ENCODE measurements at places on chromosomes 2 and 18.

- peak; percentile 31 for DNase-seq
These were observed 886 bp downstream of the PRKCE start for GRCh38 chr2:45652090-45653031.

DNA sequence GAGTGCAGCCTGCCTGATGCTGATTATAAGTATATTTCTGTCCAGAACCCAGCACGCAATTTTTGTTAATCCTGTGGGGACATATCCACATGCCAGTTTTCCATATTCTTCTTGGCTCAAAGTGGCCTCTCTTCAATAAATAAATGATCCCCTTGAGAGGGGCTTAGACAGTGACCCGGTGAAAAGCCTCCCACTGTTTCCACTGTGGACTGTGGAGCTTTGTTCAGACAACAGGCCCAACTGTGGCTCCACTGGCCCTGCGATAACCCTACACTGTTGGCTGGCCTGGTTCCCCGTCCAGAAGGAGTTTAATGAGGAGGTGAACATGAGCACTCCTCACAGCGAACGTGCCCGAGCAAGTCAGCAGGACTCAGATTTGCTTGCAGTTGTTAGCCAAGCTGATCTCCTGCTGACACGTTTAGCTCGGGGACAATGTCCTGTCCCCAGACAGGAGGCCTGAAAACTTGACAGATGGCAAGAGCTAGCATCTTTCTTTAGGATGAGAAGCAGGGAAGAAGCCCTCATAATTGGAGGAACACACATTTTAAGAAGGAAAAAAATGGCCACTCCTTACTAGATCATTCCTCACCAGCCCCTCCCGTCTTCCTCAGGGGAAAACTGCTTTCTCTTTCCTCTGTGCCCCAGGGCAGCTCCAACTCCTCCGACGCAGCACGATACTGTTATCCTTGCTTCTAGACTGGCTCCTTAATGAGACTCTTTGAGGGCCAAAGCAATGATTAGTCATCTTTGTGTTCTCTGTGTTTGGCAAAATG, 20.0 kb upstream of the MTCL1 start:
- peak; percentile 15 for DNase-seq

- DNase-seq: no peak
These were observed 896 bp upstream of the SLC8A1 start for GRCh38 chr2:40452786-40453185.

- no peak for DNase-seq
These were observed 22.2 kb downstream of the ATAD2B start for GRCh38 chr2:23904692-23905091.

- DNase-seq: no peak
These were observed 7.6 kb upstream of the PRSS56 start for GRCh38 chr2:232512602-232513001.

GRCh38 chr2:170241756-170242155, 63.8 kb downstream of the MYO3B start:
- no peak for DNase-seq

- no peak for DNase-seq
These were observed 22.9 kb downstream of the POLR1A start for GRCh38 chr2:86082756-86083155.

- DNase-seq: no peak
These were observed 546.7 kb upstream of the ID2 start for GRCh38 chr2:8134985-8135682.

DNA sequence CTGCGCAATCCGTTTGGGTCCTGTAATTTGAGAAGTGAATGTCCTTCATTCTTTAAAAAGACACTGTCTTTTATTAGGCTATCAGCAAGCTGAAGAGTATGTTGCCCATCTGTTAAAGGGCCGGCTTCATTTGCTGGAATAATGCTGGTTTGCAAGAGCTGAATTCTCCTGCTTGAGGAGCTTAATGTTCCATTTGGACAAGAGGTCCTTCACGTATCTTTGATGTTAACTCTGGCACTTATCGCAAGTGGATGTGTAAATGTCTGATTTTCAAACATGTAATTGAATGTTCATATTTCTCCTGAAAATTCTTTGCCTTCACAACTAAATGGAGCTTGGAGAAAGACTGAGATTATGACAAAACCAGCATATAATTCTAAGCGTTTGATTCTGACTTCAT, 280.8 kb upstream of the NRP2 start:
- no peak for DNase-seq

DNA sequence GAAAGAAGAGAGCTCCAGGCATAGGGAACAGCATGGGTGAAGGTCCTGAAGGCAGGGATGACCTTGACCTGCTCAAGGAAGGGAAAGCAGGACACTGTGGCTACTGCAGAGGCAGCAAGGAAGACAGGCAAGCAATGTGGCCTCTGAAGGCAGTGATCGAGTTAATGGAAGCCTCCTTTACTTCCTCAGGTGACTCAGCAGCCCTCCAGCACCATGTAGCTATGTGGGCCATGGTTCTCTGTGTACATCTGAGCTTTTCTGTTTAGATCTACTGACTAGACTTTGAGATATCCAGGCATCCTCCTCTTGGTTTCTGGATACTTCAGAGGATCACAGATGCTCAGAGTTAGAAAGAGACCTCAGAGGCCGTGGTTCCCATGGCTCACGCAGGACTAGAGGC, 107.3 kb upstream of the PID1 start:
- DNase-seq: no peak

DNA sequence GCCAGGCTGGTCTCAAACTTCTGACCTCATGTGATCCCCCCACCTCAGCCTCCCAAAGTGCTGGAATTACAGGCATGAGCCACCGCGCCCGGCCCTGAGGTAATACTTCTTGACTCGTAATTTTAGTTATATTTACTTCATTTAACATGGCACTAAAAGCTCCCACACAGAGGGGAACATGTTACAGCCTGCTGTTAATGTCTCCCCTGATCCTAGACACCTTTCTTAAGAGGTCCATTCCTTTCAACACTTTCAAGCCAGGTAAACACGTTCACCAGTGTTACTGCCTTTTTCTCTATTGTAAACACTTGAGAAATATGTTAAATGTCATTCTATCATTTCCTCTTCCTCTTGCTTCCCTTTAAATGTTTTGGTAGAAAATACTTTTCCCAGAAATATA, 161.4 kb downstream of the METTL4 start:
- no peak for DNase-seq

DNA sequence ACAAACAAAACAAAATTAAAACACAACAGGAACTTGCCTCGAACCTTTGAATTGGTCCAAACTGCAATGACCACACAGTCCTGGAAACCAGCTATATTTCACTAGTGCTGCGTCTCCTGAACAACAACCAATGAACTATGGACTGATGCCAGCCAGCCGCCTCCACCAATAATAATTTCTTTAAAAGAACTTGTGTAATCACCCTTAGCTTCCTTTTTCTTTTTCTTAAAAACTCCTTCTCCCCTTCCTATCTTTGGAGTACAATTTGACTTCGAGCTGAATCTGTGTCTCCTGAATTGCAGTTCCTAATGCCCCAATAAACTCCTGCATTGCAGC, 1.6 kb upstream of the CXXC1 start:
- DNase-seq: no peak

DNA sequence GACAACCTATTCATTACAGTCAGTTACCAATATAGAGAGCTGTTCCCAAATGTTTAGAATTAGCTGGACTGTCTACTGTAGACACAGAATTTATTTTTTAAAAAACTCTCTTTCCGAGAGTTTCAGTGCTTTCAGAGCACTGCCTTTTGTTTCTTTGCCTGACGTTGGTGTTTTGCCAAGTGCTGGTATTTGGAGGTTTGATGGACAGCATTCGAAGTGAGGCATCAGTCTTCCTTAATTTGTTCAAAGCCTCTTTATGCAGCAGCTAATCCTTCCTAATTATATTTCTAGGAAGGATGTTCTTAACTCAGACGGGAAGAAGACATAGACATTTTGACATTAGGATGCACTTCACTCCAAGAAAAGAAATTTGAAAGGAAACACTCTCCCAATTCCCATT, 83.2 kb downstream of the LTBP1 start:
- no peak for DNase-seq

DNA sequence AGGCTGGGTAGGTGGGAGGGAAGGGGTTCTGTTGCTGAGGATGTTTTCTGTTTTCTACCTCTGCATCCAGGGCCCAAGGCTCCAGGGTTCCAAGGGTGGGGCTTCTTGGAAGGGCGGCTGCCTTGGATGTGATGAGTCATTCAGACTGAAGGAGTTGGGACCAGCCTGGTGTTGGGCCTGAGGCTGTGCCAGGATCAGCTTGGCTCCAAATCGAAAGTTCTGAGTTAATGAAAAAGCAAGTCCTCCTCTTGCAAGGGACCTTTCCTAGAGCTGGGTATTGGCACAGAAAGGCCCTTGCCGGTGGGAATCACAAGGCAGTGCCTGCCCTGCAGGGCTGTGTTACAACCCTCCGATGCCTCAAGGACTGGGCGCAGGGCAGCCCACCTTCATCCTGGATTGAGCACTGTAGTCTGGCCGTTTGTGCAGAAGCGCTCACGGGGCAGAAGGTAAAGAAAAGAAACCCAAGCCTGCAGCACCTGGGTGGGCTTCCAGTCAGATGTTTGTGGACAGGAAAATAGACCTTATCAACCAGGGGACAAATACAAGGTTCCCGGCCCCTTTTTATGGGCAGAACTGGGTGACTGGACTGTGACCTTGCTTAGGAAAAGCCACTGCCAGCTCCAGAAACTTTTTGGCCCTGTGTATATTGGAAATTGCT, 52.5 kb upstream of the MCFD2 start:
- no peak for DNase-seq

DNA sequence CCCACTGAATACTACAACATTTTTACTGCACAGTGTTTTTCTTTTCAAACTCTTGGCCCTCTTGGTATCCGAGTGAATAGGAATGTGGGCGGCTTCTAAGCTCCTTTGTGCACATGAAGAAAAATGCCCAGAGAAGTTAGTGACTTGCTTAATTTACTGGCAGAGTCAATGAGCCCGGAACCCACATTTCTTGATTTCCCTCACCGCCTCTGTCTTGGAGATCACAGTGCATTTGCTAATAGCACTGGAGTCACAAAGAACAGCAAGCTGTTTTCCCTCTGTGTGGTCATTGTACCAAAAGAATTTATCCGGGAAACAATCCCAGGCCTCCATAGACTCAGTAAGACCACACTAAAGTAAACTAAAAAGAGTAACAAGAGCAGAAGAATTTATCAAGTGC, 18.9 kb downstream of the STON1 start:
- DNase-seq: no peak

DNA sequence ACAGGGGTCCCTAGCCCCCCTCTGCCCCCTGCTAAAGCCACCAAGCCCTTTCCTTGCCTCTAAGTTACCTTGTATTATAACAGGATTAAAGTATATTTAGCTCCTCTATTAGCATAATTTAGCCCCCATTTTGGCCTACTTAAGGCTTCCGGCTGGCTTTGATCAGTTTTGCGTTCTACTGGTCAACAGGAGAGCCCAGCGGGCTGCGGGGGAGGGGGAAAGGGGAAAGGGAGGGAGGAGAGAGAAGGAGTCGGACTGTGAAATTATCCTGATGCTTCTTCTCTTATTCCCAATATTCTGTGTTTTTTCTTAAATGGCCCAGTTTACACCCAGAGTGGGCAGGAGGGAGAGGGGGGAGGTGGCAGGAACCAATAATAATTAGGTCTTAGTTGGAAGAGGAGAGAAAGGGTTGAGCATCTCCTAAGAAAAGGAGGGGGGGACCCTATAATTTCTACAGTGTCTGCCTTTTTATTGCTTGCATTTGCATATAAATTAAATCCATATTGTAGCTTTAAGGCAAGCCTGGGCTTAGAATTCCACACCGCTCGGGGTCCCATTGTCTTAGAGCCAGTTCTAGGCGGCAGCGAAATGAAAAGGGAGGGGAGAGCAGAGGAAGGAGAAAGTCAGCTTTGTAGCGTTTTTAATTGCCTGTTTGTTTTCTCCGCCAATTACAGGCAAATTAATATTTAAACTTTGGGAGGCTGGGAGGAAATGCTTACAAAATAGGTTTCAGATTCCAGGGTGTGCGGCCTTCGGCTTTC, 39.6 kb downstream of the EN1 start:
- no peak for DNase-seq

GRCh38 chr2:185044323-185044874, 446.1 kb downstream of the ZNF804A start:
- DNase-seq: no peak

DNA sequence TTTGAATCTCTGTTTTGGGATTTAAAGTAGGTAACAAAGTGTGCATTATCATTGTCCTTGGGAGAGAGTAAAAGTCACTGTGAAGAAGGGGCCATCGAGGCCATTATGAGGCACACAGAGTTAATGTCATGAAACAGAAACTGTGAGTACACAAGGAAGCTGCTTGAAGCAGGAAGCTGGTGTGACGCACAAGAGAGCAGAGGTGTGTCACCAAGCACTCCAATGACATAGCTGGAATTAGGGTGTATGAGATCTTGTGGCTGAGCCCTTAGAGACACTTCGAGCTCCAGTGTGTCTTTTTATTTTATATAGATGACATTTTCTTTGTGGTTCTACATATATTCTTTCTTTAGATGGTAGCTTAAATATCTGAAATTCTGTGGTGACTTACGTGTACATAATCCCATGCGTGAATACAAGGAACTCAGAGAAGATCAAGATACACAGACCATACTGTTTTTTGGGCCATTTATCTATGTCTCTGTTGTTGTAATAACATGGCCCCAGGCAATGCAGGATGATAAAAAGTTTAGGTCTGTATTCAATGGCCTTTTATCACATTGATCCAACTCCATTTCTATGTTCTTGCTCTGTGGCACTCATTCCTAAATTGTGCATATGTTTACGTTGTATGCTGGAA, 164.7 kb upstream of the FAM98A start:
- no peak for DNase-seq

DNA sequence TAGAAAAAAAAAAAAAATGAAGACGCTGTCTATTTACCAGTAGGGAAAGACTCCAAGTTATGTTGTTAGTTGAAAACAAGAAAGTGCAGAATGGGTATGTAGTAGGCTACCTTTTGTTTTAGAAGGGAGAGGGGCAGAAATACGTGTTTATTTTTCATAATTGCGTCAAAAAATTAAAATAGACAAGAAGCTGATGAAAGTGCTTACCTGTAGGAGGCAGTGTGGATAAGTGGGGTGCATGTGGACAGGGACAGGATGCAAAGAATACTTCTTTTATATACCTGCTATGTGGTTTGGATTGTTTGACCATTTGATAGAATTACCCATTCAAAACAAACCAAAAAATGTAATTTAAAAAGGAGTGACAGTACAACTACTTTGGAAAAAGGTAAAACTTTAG, 3.0 kb upstream of the GCG start:
- DNase-seq: no peak

Data from HEK293T (cell line).